Skeletal muscle cell (primary cell): ENCODE measurements at places on chromosomes 1 and 21.
A peak's percentile ranks its signal among the peaks of the same experiment; 100 is the strongest.

DNA sequence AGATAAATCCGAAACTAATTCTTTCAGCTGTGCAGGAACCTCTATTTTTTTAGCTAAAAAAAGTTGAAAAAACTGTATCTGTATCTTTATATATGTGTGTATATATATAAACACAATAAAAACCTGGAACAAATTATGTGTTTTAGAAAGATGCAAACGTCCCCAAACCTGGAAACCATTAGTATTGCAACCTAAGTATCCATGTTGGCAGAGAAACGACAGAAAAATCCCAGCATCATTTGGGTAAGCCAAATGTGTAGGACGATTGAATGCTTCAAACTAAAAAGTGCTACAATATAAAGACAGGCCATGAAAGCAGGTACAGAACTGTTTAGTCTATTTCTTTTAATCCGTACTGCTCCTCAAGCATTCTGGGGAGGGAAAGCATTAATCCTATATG, 87.9 kb downstream of the AHCTF1 start:
- no peak for DNase-seq

DNA sequence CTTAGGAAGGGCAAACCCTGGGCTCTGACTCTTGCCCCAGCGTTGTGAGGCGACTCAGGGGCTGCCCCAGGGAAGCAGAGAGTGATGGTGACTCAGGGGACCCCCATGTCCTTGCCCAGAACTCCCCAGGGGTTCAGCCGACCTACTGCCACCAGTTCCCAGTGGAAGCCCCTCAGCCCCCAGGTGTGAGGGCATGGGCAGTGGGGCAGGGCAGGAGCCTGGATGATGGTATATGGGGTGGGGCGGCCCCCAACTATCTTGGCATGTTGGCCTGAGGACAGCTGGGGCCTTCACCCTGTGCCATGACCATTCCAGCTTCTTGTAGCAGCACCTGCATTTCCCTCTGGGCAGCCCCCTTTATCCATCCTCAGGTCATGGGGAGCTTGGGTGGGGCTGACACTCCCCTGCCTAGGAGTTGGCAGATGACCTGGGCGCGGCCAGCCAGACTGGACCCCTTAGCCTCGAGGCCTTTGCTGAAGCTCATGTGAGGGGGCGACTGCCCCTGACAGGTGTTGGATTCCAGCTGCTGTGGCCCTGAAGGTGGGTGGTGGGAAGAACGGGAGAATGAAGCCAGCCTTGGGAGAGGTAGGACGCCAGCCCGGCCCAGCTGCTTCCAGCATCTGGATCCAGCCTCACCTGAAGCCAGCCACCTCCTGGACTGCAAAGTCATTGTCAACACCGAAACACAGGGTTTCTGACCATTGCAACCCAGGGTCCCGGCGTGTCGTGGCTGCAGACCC, 1.8 kb upstream of the FNDC10 start:
- no peak for DNase-seq

DNA sequence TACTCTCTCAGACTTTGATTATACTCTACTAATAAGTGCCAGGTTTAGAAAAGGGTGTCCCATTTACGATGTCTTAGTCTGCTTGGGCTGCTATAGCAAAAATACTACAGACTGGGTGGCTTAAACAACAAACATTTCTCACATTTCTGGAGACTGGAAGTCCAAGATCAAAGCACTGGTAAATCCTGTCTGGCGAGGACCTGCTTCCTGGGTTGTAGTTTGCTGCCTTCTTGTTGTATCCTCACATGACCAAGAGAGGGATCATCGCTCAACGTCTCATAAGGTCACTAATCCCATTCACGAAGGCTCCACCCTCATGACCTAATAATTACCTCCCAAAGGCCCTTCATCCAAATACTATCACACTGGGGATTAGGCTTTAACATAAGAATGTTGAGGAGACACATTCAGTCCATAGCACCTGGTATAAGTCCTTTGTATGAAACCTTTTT, 12.0 kb downstream of the PRDX6 start:
- no peak for DNase-seq

DNA sequence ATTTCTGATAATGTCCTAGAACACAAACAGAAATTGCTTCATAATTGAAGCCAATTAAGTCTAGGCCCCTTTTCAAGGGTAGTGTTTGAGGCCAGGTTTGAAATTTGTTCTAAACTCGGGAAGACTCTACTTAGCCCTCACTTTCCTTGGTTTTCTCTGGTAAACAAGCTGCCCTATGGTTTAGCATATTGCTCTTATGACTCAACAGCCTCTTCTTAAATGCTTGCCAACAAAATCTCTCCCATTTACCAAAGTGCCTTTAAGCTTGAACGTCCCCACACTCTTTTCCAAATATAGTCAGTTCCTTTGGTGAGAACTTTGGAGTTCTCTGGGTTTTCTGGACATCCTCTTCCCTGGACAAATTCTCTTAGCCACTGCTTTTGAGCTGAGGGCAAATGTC, 5.8 kb upstream of the LCE6A start:
- no peak for DNase-seq

GRCh38 chr1:109896681-109897080, 14.0 kb upstream of the CSF1 start:
- no peak for DNase-seq

DNA sequence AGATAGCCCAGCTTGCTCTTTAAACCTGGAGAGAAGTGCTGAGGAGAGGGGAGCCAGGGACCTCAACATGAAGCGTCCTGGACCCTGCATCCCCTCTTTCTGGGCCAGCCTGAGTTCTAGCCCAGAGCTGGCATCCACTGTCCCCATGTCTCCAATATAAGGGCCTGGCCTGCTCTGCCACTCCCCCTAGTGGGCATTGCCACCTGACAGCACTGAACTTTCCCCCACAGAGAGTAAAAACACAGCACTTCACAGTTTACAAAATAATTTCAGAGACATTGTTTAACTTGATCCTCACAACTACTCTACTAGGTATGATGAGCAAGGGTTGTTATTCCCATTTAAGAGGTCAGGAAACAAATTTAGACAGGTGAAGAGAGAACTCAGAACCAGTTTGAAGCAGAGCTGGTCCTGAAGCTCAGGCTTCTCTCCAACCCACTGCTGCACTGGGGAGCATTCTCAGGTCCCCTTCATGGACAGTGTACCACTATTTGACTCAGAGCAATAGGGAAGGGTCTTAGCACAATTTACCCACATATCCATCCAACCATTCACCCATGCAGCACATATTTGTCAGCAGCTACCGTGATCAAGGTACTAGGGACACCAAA, 151.2 kb downstream of the DMRTA2 start:
- DNase-seq: no peak

GRCh38 chr1:168234846-168235547, 9.2 kb downstream of the SFT2D2 start:
- no peak for DNase-seq

- DNase-seq: no peak
Observed at GRCh38 chr1:27967884-27968466, 8.2 kb downstream of the XKR8 start.

DNA sequence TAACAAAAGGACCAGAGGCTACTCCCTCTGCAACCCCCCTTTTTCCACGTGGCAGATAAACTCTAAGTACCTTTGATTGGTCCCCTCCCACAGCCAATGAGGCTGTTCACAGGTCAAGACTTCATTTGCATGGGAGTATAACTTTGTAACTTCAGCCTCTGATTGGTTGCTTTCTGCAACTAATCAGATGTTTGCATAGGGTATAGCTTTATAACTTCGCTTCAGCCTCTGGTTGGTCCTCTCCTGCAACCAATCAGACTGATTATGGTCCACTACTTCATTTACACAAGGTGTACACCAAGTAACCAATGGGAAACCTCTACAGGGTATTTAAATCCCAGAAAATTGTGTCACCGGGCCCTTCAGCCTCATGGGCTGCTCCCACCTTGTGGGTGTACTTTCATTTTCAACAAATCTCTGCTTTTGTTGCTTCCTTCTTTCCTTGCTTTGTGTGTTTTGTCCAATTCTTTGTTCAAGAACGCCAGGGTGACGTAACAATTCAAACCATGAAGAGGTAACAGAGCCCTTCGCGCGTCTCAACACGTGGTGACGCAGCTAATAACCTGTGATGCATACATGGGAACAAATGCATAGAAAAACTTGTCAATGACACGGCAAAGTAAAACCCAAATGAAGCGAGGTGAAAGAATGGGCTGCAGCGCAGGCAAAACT, 47.2 kb downstream of the VPS26C start:
- DNase-seq: no peak

DNA sequence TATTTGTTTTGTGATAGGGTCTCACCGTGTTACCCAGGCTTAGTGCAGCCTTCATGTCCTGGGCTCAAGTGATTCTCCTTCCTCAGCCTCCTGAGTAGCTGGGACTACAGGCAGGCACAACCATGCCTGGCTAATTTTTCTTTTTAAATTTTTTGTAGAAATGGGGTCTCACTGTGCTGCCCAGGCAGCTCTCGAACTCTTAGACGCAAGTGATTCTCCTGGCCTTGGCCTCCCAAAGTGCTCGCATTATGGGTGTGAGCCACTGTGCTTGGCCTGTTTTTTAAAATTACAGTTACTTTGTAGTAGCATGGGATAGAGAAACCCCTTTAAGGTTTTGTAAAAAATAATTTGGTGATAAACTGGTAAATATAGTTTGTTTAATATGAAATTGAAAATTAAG, 69.9 kb downstream of the RPS6KC1 start:
- DNase-seq: no peak

DNA sequence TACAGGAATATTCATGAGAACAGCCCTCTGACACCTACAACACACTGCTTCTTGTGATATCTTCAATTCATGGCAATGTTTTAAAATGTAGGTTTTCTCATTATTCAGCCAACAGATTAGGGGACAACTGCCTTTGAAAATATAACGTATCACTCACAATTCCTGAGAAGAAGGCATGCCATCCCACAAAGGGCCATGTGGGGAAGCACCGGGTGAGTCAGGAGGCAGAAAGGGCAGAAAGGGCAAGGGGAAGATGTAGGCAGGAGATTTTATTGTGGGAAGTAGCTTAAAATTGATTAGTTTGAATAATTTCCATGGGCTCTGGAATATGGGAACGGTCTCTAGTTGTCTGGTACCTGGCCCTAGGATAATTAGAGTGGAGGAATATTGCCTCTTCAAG, 165.7 kb downstream of the HHIPL2 start:
- DNase-seq: no peak

GRCh38 chr1:200373811-200374231, 36.0 kb downstream of the ZNF281 start:
- DNase-seq: no peak

DNA sequence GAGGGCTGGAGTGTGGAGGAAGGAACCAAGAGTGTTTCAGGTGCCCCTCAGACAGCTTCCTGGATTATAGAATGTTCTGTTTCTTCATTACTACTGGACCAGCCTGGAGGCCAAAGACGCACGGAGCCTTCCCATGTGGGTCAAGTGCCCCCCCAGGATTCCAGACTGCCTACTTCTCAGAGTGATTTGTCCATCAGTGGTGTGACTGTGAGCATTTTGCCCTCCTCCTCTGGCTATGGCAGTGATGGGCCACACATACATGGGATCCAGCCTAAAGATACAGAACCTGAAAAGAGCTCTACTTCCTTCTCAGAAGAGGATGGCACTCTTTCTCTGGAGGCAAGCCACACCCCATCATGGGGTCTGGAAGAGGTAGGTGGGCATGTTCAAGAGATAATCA, 64.9 kb downstream of the MACF1 start:
- DNase-seq: no peak

GRCh38 chr1:16122916-16123315, 33.0 kb downstream of the EPHA2 start:
- peak; percentile 97 for DNase-seq
